ENCODE measurements at places on chromosomes 6 and 20.

DNA sequence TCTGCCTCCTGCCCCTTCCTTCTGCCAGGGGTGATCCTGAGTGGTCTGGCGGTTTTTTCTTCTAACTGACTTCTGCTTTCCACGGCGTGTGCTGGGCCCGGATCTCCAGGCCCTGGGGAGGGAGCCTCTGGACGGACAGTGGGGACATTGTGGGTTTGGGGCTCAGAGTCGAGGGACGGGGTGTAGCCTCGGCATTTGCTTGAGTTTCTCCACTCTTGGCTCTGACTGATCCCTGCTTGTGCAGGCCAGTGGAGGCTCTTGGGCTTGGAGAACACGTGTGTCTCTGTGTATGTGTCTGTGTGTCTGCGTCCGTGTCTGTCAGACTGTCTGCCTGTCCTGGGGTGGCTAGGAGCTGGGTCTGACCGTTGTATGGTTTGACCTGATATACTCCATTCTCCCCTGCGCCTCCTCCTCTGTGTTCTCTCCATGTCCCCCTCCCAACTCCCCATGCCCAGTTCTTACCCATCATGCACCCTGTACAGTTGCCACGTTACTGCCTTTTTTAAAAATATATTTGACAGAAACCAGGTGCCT is 10.2 kb downstream of the SLC29A1 start:
- no peak for DNase-seq

GRCh38 chr20:41786158-41786557 is 168.0 kb upstream of the CHD6 start:
- peak; percentile 34 for DNase-seq

- no peak for DNase-seq
Observed at GRCh38 chr6:63022631-63023030, 188.6 kb upstream of the FKBP1C start.

DNA sequence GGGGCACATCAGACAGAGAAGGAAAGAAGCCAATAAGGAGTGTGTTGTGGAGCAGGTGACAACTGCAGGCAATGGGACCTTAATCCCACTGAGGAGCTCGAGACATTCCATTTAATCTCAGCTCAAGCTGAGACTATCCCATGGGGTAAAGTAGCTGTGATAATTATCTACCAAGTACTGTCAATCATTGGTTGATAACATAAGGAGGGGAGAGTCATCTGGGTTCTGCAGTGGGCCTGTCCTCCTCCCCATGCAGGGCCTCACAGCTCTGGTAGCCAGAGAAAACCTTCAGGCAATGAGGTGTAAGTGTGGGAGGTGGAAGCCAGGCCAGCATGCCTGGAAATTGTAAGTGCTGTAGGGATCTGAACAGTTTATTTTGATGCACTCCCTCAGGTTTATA is 375.0 kb upstream of the ARID1B start:
- DNase-seq = no peak

DNA sequence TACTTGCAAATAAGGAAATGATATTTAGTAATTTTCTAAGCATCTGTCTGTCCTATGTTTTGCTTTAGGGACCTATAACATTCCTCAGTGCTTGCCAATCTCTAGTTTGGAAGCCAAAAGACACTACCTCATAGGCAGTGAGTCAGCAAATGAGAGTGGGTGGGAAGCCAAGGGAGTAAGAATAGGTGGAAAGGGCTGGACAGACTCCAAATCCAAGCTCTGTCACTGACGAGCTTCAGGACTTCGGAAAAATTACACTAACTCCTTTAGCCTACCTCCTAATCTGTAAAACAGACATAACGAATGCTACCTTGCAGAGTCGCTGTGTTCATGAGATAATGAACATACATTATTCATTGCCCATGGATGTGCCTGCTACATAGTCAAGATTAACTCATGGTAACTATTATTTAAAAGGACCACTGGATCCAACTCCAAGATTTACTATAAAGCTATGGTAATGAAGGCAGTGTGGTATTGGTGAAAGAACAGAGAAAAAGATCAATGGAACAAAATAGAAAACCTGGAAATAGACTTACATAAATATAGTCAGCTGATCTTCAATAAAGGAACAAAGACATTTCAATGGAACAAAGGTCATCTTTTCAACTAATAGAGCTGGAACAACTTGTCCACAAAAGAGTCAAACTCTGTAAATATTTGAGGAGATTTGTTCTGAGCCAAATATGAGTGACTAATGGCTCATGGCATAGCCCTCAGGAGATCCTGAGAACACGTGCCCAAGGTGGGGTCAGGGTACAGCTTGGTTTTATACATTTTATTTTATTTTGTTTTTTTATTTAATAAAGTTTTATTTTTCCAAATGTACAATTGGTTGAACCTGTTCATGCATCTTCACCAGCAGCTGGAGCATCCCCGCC is 64.1 kb downstream of the FAM50B start:
- peak; percentile 97 for DNase-seq

DNA sequence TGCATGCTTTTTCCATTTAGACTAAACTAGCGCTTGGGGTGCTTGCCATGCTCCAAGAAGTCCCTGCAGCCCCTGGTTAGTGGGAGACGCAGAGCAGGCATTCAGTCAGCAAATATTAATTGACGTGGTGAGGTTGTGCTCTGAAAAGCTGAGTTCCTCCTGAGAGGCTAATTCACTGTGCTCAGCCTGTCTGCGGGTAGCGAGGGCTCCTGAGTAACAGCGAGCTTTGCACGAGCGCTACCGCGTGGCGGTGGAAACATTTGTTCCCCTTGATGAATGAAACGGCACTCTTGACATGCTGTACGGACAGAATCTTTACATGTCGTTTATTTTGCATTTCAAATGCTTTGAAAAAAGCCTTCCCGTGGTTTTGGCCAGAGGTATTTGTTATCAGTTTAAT is 170.6 kb upstream of the AGPAT4 start:
- no peak for DNase-seq

GRCh38 chr20:51910321-51911050 is 108.2 kb upstream of the SALL4 start:
- DNase-seq = no peak

DNA sequence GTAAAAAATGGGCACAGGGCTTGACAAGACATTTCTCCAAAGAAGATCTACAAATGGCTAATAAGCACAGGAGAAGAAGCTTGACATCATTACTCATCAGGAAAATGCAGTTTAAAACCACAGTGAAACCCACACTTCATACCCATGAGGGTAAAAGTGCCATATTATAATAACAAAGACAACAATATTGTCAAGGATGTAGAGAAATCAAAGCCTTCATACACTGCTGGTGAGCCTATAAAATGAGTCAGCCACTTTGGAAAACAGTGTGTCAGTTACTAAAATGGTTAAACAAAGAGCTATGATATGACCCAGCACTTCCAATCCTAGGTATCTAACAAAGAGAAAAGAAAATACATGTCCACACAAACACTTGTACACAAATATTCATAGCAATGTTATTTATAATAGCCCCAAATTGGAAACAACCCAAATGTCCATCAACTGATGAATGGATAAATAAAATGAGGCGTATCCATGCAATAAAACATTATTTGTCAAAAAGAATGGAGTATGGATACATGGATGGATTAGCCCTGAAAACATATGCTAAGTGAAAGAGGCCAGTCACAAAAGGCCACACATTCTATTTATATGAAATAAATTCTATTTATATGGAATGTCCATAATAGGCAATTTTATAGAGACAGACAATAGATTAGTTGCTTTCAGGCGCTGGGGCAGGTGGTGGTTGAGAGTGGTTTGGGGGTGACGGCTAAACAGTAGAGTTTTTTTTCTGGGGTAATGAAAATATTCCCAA is 11.5 kb upstream of the IL20RA start:
- DNase-seq = no peak

- peak; percentile 34 for DNase-seq
Observed at GRCh38 chr6:42017021-42017643, 33.2 kb upstream of the TAF8 start.

DNA sequence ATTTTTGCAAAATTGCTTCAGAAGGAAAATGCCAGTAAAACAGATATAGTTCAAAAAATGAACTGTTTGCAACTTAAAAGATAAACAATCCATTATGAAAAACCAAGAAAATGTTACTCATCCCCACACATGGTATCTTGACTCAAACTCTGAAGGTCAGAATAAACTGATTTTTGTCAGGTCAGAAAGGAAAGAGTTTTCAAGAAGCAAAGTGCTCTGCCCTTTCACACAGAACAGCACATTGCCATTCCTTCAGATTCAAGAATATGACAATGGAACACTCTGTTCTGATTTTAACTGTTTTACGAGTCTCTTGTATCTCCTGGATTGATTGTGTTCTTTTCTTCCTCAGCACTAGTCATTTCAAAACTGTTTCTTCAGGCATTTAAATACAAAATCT is 33.8 kb upstream of the NT5E start:
- DNase-seq = no peak

DNA sequence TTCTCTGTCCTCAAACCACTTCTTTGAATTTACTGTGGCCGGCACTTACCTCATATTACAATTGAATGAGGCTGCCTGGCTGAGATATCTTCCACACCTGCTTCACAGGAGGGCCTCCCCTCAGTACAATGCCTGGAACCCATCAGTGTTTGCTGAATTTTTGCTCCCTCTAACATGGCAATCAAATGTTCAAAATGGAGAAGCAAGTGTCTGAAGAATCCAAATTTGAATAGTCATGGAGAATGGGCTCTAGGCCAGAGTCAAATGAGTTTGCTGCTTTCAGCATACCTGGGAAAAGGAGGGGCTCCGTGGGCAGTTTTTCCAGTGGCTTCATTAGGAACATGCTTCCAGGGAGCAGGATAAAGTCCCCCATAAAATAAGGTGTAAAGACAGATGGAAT is 564.8 kb downstream of the UTRN start:
- no peak for DNase-seq

DNA sequence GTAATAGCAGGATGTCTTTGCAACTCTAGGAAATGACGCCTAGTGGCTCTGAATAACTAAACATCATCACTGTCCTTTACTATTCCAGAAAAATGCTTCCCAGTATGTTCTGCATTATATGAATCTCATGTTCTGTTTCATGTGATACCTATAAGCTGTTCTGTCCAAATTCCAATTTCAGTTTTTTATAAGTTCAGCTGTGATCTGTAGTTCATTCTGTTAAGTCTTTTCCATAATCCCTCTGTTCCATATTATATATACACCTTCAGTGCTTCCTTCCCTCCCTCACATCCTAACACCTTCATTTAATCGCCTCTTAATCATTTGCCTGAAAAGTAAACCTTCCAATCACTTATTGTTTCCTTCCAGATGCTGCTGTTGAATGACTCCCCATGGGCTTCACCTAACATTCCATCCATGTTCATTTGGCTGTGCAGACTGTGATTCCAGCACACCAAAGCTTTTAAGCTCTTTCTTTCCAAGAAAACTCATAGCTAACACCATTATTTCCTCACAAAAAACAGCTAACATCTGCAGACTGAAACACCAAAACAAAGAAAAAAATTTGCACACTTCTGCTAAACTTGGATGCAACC is 18.6 kb downstream of the HMGCLL1 start:
- no peak for DNase-seq

GRCh38 chr6:39446909-39447308 is 124.4 kb upstream of the KCNK16 start:
- DNase-seq = no peak

DNA sequence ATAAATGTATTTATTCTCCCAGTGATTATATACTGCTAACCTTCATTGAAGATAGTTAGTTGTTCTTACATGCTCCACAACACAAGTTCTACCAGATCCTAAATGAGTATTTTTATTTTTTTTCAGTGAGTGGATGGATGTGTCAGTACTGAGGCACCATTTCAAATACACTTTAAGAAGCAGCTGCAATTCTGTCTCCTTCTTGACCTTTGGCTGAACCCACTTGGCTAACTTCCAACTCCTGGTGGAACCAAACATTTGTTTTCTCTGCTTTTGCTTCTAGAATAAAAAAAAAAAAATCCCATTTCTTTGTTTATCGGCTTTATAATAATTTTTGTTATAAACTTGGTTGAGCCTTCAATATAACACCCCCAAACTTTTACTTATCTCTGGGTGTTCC is 458.3 kb upstream of the MAP3K7 start:
- DNase-seq = no peak

GRCh38 chr20:54345301-54345724 is 130.1 kb upstream of the DOK5 start:
- peak; percentile 85 for DNase-seq

GRCh38 chr6:141401851-141402250 is 730.9 kb upstream of the GJE1 start:
- no peak for DNase-seq

DNA sequence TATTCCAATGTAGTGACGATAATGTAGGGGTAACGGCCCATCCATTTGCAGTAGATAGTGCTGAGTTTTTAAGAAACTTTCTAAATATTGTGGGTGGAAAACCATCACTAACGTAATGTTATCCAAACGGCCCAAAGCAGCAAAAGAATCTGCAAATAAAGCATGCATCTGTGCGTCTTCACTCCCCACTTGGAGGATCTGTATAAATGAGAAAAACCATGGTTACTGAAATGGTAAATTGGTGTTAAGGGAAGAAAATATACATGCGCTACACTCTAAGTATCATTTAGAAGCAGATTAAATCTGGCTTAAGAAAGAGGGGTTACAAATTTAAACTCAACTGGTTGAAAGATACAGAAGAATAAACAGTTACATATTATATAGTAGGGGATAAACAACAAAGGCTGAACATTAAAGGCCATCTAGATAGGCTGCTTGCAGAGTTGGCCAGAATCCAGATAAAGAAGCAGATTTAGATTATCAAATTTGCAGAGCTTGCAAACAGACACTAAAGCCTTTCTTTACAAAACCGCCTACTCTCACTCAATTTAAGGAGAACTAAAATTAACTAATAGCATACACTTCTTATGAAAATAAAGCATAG is 93.3 kb downstream of the SESN1 start:
- DNase-seq = no peak

DNA sequence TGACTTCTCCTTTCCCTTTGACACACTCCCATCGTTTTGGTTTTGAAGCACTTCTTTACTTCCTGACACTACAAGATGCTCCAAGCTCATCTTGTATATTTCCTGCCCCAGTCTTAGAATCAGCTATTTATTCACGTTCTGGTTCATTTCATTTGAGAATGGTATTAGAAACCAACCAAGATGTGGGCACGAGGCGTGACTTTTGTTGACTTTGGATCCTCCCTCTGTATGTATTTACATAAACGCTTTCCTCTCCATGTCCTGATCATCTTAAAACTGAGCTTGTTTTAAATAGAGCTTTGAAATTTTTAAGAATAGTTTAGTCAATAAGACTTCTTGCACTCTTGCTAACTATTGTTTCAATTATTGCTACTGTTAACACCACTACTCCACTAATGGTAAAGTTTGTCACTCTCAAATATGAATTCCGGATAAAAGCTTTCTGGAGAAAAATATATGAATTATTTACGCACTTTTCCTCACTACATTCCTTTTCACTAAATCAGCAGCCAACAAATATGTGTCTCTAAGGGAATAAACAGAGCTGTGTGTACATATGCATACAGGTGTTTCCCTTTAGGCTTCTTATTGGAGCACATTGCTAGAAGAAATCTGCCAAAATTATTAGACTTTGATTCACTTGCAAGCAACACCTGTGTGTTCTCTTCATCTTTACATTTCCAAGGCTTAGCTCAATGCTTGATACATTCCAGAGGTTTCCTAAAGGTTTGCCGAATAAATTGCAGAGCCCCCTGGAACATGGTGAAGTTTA is 77.3 kb upstream of the TMEM244 start:
- DNase-seq = no peak

DNA sequence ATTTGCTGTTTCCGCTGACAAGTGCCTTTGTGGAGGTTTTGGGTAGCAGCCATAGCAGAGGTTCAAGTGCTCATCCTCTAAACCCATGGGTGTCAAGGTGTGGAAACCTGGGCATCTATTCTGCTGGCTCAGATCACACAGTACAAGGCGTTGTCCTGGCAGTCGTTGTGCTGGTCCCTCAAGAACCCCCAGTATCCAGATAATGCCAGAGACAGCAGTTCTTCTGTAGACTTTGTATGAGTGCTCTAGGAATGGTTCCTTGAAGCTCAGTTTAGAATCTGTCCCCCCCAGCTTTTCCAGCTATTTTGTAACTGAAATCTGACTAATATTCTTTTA is 655.7 kb upstream of the MAP3K7 start:
- no peak for DNase-seq
